ENCODE measurements at places on chromosomes 13 and 19.

- DNase-seq, result no peak
Observed at GRCh38 chr19:45995715-45996385, 583 bp downstream of the CCDC61 start.

DNA sequence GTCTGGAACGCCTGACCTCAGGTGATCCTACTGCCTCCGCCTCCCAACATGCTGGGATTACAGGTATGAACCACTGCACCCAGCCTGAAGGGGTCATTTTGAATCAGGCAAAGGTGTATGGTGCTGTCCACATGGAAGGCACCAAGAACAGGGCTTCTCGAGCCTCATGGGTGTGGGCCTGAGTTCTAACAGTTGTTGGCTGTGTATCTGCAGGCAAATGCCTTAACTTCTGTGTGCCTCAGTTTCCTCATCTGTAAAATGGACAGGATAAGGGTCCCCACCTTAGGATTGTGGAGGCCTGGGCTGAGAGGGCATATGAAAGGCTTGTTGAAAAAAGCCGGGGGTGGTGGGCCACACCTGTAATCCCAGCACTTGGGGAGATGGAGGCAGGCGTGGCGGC lies 9.2 kb downstream of the AP1M2 start:
- no peak for DNase-seq

GRCh38 chr19:49939721-49940481 lies 10.6 kb upstream of the NUP62 start:
- DNase-seq, result no peak

DNA sequence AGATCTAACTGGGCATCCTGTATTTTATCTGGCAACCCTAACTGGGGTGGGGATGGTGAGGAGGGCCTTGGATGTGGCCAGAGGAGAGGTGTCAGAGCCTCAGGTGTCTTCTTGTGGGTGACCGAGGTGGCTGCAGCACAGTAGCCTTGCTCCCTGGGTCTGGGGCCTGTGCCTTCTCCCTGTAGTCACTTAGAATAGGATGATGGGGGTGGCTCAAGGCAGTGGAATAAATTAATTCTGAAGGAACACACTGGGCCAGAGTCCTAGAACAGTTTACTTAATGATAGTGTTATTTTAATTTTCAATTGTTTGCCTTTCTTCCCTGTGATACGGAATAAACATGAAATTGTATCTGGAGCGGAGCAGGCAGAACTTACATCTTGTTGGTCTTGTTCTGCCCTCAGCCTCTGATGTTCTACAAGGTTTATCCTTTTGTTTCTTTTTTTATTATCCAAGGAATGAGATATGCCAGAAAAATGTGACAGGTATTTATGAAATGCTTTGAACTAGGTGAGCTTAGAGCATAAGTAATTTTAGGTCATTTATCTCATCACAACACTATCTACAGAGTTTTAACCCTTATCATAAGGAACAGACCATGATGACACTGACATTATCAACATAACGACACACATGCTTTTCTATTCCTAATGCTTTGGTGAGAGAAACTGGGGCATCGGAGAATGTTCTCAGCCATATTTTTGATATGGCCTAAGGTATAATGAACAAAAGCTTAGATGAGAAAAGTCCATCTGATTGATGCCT lies 51.4 kb downstream of the LRCH1 start:
- DNase-seq, result no peak

- DNase-seq, result no peak
Observed at GRCh38 chr13:71759651-71760511, 107.1 kb downstream of the DACH1 start.

DNA sequence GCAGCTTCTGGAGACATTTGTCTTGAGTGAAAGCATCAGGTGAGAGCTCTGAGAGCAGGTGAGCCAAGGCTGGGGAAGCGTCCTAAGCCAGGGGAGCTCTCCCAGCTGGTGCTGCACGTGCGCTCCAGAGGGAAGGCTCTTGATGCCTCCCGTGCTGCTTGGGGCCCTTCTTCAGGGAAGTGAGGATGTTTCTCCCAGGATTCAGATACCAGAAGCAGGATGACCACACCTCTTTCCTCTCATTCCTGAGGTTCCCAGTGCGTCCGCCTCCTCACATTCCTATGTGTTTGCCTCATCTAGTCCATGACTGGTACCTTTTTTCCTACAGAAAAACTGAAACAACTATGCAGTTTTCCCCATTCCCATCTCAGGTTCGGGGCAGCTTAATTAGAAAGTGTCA lies 231.0 kb upstream of the IRS2 start:
- no peak for DNase-seq

GRCh38 chr13:33633701-33634545 lies 184.0 kb upstream of the RFC3 start:
- no peak for DNase-seq

DNA sequence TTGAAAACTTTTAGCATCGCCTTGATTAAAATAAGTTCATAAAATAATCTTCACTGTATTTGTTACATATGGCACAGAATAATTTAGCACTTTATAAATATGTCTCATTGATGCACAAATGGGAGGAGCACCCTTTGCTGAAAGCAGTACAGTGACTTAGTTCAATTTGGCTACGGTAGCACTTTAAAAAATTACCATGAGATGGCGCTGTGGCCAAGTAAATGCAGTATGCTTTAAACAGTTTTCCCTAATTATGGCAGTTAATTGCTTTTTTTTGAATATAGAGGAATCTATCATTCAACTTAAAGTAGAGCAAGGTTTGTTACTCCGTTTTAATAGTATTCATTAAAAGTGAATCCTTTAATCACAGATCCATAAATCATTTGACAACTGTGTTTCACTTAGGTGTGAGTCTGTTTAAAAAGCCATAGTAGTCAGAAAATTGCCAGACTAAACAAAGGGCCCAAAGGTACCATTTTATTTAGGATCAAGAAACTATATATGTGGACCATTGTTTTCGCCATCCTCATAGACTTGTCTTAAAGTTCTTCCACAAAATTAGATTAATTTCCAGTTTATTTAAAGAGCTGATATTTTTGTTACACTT lies 34.7 kb upstream of the ESD start:
- DNase-seq, result peak; percentile 11

GRCh38 chr13:51397262-51397941 lies 55.4 kb downstream of the INTS6 start:
- no peak for DNase-seq

DNA sequence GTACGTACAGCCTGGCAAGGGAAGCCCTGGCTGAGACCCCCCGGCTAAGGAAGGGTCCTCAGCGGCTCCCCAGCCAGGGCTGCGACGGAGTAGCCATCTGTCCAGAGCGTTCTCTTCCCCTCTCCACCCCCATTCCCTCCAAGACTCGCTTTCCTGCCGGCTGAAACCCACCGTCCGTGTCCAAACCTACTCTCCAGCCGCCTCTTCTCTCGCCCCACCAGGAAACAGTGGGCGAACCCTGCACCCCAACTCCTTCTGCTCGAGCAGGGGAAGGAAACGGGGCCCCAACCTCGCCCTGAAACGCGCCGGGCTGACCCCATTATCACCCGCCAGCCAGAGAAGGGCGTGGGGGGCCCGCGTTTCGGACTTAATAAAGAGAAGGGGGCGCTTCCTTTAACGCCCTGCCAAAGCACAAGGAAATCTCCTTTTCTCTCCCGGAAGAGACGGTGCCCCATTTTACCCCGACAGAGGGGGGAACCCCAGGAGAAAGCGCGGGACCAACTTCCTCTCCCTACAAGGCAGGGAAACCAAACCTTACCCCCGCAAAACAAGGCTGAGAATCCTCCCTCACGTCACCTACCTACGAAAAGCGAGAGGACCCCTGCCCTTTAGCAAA lies 2.5 kb downstream of the ZC3H4 start:
- DNase-seq, result peak; percentile 62

DNA sequence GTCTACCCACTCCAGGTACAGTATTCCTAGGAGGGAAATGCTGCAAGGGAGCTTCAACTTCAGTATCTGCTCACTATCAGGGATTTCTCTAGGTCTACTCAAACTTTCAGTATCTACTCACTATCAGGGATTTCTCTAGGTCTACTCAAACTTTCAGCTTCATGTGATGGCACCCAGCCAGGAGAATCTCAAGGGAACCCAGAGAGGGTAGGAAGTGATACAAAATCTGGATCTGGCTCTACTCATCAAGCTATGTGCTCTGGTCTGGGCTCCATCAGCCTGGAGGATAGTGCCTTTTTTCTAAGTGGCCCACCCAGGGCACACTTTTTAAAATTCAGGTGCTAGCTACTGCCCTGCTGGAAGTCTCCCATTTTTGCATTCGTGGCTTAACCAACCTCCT lies 52.3 kb upstream of the FNDC3A start:
- no peak for DNase-seq

GRCh38 chr19:48969276-48970138 lies 4.4 kb downstream of the FTL start:
- no peak for DNase-seq

GRCh38 chr13:68174893-68175292 lies 944.8 kb upstream of the PCDH9 start:
- DNase-seq, result no peak

DNA sequence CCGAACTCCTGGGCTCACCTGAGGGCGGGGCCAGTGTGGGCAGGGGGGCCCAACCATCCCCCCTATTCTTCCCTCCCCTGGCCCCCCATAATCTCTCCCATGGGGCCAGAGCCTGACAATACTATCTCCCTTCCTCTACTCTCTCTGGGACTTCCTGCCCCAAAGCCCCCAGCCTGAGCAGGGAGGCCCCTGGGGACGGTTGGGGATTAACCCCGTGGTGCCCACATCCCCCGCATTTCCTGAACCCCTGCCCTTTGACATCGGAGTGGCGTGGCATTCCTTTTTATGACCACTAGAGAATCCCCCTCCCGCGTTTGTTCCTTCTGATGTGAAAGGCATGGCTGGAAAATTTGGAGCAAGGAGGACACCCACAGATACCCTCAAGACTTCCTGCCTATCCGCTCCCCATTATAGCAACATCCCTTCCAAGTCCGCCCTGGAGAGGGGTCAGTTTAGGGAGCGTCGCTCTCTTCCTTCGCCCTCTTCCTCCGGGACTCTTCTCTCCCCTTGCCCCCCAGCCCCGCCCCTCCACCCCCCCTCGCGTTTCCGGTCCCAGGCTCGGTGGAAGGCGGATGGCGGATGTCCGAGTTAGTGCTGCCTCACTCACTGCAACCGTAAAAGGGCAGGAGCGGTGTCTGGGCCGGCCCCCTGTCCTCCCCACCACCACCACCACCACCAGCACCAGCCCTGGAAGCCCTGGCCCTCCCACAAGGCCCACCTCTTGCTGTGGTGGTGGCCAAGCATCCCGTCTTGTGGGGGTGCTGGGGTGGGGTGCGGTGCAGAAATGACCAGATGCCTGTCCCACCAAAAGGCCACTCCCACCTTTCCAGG lies 1.8 kb downstream of the VASP start:
- peak; percentile 54 for DNase-seq

GRCh38 chr13:51681037-51681678 lies 96.9 kb downstream of the WDFY2 start:
- no peak for DNase-seq

DNA sequence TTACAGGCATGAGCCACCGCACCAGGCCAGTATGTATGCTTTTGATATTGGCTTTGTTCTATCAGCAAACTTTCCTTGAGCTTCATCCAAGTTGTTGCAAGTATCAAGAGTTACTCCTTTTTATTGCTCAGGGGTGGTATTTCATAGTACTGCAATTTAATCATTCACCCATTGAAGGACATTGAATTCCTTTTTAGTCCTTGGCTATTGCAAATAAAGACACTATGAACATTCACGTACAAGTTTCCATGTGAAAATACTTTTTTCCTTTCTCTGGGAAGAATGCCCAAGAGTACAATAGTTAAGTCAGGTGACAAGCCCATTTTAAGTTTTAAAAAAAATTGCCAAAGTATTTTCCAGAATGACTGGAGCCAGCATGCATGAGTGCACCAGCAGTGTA lies 20.4 kb downstream of the CEACAM3 start:
- DNase-seq, result no peak

DNA sequence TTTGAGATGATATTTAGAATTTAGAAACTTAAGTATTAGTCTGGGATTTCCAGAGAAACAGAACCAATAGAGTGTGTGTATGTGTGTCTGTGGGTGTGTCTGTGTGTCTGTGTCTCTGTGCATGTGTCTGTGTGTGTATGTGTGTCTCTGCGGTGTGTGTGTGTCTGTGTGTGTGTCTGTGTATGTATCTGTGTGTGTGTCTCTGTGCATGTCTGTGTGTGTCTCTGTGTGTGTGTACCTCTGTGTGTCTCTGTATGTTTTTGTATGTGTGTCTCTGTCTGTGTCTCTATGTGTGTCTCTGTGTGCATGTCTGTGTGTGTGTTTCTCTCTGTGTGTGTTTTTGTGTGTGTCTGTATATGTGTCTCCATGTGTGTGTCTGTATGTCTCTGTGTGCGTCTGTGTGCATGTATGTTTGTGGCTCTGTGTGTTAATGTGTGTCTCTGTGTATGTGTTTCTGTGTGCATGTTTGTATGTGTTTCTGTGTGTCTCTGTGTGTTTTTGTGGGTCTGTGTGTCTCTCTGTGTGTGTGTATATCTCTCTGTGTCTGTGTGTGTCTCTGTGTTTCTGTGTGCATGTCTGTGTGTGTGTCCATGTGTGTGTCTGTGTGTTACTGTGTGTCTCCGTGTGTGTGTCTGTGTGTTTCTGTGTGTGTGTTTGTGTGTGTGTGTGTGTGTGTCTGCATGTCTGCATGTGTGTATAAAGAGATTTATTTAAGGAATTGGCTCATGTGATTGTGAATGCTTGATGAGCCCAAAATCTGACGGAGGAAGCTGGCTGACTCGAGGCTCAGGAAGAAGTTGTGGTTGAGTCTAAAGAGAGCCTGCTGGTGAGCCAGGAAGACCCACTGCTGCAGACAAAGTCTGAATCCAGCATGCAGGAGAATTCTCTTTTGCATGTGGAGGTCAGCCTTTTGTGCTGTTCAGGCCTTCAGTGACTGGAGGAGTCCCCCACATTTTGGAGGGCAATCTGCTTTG lies 22.2 kb downstream of the GPR42 start:
- DNase-seq, result no peak

GRCh38 chr13:74633734-74634133 lies 499.5 kb upstream of the KLF12 start:
- no peak for DNase-seq

DNA sequence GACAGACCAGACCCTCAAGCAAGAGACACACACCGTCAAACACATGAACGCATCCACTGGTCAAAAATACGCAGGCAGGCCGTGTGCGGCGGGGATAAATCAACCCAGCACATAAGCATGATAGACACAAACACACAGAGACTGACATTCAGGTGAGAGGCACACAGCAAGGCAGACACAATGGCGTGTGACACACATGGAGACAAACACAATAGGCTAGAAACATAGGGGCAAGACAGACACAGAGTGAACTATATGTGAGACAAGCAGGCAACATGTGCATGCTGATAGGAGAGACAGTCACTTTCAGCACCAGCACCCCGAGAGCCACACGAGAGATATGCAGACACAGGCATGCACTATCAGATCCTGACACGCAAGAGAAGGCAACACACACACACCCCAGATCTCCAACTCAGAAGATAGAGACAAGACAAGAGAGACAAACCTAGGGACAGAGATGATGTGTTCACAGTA lies 6.9 kb upstream of the JUNB start:
- peak; percentile 47 for DNase-seq

GRCh38 chr19:47302249-47302648 lies 7.4 kb upstream of the C5AR1 start:
- no peak for DNase-seq

GRCh38 chr13:29452773-29453616 lies 142.5 kb downstream of the SLC7A1 start:
- DNase-seq, result no peak

GRCh38 chr19:35167251-35168119 lies 12.9 kb downstream of the FXYD5 start:
- no peak for DNase-seq

Measured in CD4-positive, alpha-beta T cell treated with Interleukin-1 beta for 1 hour (primary cell).